ENCODE measurements at places on chromosomes 2 and 18. TPM values are rescaled to one million over a fixed set of nuclear protein-coding genes. Genes with fewer than 3 reads are reported as not detected.

MAP3K19 gene
- not detected for polyA plus RNA-seq

DNA sequence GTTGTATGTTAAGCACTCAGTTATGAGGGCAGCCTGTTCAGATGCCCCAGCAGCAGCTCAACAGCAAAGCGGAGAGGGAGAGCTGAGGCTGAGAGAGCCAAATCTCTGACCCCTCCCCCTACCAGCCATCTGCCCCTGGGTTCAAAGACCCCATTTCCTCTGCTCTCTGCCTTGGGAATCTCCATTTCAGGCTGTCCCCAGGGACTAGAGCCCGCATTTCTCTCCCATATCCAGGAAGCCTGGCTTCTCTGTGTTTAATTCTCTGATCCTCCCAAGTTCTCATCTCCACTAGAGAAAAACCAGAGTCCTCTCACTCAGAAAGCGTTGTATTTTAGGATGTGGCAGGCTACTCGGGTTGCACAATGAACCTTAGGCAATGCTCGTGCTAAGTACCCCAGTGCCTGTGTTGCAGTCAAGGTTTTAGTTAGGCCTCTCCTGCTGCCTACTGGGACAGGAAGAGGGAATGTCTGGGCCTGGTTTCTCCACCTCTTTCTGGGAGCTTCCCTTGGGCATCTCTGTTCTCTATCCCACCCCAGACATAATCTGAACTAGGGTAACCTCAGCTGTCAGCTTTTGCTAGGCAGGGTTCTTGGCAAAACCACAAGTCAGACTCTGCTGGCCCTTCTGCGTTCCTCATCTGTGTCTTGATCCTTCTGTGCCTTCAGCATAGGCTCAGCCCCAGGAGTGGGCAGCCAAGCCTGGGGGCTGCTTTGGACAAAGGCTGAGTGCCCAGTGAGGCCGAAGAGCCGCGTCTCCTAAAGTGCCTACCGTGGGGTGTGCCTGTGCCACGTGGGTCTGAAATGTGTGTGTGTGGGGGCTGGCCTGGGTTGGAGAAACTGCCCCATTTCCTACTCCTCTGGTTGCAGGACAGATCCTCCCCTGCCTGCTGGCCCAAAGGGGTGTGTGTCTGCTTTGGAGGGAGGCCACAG is 96.8 kb downstream of the STPG4 start:
- peak; percentile 85 for DNase-seq

DNAH6 gene
- not detected for polyA plus RNA-seq

RND3 gene
- polyA plus RNA-seq = 199 TPM

MYO7B gene
- polyA plus RNA-seq = not detected

FABP1 gene
- not detected for polyA plus RNA-seq

RNU2-63P gene
- polyA plus RNA-seq = not detected

PXDN gene
- polyA plus RNA-seq = 222 TPM

DNA sequence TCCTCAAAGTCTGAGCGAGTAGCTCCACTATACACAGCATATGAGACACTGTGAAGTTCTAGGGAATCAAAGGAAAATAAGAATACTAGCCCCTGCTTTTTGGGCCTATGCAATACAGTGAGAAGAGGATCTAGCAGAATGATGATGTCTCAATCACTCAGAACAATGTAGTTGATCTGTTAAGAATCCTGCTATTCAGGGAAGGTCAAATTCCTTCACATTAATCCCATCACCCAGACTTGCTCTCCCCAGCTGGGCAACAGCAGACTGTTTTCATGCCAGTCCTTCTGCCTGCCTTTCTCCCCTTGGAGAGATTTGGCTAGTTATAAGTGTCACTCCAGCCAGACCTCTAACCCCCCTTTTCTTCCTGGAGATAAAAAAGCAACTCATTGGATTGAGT is 230.0 kb upstream of the EPHA4 start:
- no peak for DNase-seq

GRCh38 chr2:71460595-71461303 is 7.4 kb downstream of the DYSF start:
- peak; percentile 59 for DNase-seq

- DNase-seq = peak; percentile 99
Measured at GRCh38 chr2:43293744-43294695, 67.6 kb upstream of the ZFP36L2 start.

- no peak for DNase-seq
Measured at GRCh38 chr2:235647877-235648276, 154.0 kb downstream of the AGAP1 start.

GCG gene
- polyA plus RNA-seq = not detected

- no peak for DNase-seq
Measured at GRCh38 chr2:107569496-107569895, 257.2 kb upstream of the RGPD4 start.

DNA sequence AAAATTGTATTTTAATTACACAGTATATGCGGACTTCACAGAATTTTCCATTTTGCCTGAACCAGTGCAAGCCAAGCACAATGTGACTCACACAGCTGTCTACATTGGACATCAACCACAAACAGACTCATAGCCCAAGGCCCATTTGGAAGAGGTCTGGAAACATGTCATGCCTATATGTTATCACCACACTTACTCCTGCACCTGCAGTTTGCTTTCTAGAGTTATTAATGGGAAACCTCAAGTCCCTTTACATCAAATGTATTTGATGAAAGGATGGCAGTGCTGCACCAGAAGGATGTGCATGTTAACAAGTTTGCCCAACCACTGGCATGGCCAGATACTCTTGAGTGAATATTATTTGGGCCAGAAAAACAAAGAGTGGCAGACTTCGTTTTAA is 548.9 kb upstream of the CDH2 start:
- peak; percentile 41 for DNase-seq

- no peak for DNase-seq
Measured at GRCh38 chr2:240037358-240037757, 7.1 kb upstream of the OR6B2 start.

Measured in GM23248 (cell line).